ENCODE measurements at places on chromosomes 2 and 18.

DNA sequence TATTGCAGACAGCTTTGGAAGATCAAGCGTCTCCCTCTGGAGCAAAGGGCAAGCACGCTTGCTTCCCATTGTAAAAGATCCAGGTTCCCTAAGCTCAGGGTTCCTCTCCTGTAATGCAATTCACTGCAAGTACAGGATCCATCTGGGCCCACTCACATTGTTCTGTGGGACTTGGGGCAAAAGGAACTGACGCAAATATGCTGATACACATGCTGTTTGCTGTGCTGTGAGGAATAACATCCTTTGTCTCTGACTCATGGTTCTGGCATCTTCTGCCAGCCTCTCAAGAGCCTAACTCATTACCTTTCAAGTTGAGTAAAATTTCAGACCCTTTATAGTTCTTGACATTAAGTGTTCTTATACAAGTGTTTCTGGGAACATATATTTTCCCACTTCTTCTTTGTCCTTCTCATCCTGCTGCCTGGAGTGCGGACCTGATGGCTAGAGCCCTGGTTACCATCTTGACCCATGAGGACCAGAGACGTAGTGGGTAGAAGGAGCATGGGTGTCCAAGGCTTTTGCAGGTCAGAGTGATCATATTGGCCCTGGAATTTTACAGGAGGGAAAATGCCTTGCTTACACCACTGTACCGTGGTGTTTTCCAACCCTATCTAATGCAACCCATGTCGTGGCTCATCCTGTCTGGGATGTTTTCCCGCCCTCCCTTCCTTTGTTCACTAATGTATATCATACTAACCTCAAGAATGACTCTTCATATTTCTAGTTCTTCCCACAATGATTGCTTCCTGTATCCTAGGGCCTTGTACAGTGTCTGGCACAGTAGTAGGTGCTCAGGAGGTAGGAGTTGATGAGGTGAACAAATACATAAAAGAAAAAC is 145.7 kb upstream of the GLI2 start:
- no peak for DNase-seq

GRCh38 chr2:15670469-15670868 is 78.8 kb downstream of the DDX1 start:
- DNase-seq: no peak

DNA sequence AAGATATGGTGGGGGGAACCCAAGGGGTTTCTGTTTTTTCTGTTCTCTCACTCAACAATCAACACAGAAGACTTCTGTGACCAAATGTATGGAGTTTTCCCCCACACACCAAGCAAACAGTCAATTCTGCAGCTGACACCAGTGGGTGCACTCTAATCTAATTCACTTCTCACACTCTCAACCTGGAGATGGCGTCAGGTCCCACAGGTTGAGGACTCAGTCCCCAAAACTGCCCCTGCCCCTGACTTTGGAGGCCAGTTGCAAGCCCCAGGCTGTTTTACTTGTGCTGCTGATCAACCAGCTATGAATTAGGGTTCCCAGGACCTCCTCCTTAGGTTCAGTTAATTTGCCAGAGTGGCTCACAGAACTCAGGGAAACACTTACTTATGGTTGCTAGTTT is 6.2 kb downstream of the RNU2-63P start:
- no peak for DNase-seq

- DNase-seq: no peak
These were observed 170.2 kb downstream of the ZEB2 start for GRCh38 chr2:144349674-144350073.

DNA sequence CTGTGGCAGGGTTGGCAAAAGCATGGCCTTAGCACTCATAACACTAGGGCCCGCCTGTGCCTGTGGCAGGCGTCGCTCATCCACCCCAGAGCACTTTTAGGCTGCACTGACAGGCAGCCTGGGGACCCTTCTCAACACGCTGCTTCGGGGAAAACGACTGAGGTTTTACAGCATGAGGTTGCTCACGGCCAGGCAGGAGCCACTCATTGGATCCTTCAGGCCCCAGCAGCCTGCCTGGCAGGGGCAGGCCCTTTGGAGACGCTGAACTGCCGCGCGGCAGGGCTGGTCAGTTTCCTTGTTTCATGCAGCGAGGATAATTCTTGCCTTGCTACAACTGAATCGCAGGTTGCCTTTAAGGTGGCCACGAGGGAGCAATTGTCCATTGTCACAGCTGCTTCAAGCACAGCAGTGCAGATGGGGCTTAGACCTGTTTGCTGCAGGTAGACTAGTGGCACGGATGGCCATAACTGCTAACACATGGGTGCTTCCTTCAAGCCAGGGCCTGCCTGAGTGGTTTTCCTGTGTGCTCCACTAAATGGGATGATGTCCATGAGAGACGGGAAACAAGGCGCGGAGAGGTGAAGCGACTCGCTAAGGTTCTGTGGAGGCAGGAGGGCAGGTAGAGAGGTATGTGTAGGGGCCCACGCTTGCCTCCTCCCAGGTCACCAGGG is 49.9 kb upstream of the HS6ST1 start:
- DNase-seq: no peak

DNA sequence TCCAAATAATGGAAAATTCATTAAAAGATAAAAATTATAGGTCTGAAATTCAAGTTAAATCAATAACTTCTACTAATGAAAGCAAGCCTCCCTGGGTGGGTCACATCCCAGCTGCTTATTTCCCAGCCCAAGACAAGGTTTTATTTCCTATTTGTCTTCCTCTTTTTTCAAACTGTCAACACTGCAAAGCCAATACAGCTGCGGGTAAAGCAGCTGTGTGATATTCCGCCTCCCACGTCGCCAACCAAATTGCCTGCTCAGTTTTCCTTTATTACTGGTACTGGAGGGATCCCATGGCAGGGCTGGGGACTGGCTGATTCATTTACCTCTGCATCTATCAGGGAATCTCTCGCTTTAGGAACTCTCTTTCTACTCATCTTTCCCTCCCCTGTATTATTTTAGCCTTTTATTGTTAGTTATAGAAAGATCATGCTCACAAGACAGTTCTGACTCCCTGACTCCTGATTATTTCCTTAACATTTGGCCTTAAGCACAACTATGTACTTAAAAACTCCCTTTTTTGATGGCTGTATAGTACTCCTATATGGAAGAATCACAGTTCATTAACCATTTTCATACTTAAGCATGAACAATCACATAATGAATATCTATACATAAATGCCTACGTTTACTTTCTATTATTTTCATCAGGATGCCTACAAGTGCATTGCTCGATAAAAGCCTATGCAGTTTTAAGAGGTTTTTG is 253.1 kb downstream of the CDCA7 start:
- no peak for DNase-seq

- no peak for DNase-seq
These were observed 38.4 kb downstream of the PELI1 start for GRCh38 chr2:64105670-64106461.

Data from hypothalamus (tissue), 51 donors.